ENCODE measurements at places on chromosomes 5 and 9. TPM values are rescaled to one million over a fixed set of nuclear protein-coding genes. Genes with fewer than 3 reads are reported as not detected.

DNA sequence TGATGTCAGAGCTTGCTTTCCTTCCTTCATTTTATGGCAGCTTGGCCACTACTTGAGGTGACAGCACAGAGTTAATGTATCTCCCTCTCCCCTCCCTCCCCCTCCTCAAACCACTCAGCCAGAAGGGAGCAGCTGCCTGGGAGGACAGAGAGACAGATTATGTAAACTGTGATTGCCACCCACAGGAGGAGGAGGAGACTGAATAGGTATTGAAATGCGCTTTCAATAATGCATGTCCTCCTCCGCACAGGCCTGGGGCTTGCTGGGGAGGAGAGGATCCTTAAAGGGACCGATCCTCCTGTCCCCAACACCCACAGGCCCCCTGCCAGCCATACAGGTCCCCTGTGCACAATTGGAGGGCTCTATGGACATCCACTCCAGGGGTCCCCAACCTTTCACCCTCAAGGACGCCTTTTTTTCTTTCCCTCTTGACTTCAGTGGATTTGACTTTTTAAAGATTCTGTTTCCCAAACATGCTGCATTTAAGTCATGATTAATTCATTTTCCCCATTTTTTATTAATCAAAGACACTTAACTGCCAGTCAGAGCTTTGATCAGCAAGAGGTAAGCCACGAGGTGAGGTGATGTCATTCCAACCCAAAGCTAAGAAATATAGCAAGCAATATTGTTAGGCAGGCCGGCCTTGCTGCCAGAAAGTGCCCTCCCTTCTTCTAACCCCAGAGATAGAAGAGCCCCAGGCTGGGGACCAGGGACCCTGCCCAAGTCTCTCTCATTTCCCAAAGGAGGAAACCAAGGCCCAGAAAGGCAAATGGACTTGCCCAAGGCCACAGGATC is 47.5 kb upstream of the CPLX2 start:
- DNase-seq, result no peak

DNA sequence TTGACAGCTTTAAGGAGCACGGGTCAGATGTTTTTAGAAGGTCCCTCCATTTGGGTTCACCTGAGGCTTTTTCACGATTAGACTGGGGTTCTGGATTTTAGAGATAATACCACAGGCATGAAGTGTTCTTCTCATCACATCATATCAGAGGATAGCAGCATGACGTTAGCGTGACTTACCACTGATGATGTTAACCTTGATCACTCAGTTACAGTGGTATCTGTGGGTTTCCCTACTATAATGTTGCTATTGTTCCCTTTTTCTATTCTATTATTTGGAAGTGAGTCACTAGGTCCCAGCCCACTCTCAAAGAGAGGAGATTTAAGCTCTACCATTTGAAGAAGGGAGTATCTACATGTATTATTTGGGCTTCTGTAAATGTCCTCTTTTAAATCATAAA is 300.0 kb downstream of the MAST4 start:
- DNase-seq, result no peak

GRCh38 chr5:176178789-176179188 is 59.4 kb upstream of the SIMC1 start:
- DNase-seq, result no peak

GRCh38 chr9:89354471-89354870 is 36.2 kb downstream of the SECISBP2 start:
- no peak for DNase-seq

The S100Z gene
- 1.2 TPM for polyA plus RNA-seq

- DNase-seq, result no peak
These were observed 8.7 kb upstream of the SSBP2 start for GRCh38 chr5:81759632-81760005.

DNA sequence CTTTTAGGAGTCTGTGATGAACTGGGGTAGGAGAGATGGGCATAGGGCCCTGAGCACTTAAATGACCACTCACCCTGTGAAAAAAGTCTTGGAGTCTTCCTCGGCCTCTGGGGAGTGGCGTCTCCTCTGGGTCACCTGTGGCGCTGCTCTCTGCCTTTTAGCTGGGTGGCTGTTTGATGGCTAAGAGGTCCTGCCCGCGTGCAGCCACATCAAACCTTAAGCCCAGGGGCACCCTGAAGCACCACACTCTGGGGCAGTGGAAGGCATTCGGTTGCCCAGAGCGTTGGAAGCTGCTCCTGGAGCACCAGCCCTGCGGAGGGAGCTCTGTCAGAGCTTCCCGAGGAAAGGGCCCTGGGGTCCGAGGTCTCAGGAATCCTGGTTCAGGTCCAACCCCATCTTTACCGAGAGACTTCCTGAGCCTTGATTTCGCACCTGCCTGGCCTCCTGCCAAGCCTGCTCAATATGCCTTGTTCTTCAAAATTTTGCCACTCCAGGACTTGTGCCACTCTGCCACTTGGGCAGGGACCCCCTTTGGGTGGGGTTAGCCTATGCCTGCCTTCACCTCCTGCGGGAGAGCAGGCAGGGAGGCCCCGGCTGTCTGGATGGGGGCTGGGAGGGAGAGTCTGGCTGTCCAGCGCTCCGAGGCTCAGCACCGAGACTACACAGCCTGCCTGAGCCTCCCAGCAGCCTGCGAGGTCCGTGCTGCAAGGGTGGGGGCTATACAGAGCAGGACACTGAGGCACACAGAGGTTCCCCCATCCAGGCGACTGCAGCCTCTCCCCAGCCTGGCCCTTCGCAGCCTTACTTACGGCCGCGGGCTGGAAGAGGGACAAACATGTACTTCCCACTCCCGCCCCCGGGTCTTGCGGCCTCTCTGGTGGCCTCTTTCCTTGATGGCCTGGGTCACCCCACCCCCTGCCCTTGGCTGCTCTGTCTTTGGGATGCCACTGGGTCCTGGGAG is 63.4 kb upstream of the RNU6ATAC start:
- DNase-seq, result peak; percentile 63

- no peak for DNase-seq
These were observed 18.9 kb upstream of the MEGF9 start for GRCh38 chr9:120733190-120733589.

DNA sequence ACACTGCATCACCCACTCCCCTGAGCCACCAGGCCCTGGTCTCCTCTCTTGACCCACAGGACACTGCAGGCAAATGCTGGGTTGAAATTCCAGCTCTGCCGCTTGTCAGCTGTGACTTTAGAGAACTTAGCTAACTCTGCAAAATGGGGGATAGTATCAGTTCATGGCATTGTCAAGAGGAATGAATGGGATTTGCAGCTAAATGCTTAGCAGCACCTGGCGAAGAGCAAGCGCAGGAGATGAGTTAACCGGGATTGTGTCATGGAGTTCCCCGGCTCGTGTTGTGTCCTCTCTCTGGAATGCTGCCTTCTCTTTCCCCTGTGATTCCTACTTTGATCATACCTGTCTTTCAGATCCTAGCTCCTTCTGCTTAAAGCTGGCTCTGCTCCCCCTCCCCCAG is 67.1 kb downstream of the DAB2IP start:
- peak; percentile 4 for DNase-seq

DNA sequence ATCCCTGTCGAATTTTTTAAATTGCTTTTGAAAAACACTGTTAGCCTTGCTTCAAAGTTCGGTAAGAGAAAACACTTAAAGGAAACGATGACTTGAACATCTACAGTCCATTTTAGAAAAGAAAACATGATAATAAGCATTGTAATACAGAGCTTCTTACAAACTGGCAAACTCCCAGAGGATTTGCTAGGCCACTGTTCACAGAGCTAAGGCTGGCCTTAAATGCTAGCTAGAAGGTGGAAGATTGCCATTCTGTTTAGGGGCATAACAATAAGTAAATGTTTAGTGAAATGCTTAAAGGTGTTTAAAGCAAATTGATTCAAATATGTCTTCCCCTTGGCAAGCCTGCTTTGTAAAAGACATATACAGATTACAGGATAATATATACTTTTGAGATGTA is 169.6 kb downstream of the TLE4 start:
- no peak for DNase-seq

GRCh38 chr9:3962496-3962895 is 337.4 kb downstream of the GLIS3 start:
- DNase-seq, result no peak

The MCIDAS gene
- polyA plus RNA-seq, result 0.16 TPM

GRCh38 chr9:122562134-122562760 is 9.3 kb downstream of the OR1N2 start:
- no peak for DNase-seq

DNA sequence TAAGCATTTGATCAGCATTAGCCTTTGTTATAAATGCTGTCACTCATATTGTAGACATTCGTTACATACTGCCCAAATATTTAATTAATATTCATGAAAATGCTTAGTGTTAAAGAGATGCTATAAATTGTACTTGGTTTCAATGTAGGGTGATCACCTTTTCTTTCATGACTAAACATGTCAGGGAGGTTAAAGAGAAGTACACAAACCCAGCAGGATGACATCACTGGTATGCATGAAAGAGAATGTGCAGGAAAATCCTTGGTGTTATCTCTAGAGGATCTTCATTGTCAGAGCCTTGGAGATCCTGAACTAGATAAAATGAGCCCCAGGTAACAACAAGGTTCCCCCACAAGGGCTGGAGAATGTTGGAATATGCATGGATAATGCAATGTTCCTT is 33.0 kb upstream of the SV2C start:
- DNase-seq, result no peak

GRCh38 chr9:124452326-124452725 is 2.1 kb downstream of the ADGRD2 start:
- peak; percentile 34 for DNase-seq

Measured in pancreas (tissue), 10 donors.